CD4-positive, alpha-beta T cell treated with Interleukin-12 subunit alpha and Interleukin-12 subunit beta, for 1 hour (primary cell): ENCODE measurements at places on chromosomes 7 and 10.

- no peak for DNase-seq
These were observed 369.8 kb downstream of the GFRA1 start for GRCh38 chr10:115903207-115903606.

DNA sequence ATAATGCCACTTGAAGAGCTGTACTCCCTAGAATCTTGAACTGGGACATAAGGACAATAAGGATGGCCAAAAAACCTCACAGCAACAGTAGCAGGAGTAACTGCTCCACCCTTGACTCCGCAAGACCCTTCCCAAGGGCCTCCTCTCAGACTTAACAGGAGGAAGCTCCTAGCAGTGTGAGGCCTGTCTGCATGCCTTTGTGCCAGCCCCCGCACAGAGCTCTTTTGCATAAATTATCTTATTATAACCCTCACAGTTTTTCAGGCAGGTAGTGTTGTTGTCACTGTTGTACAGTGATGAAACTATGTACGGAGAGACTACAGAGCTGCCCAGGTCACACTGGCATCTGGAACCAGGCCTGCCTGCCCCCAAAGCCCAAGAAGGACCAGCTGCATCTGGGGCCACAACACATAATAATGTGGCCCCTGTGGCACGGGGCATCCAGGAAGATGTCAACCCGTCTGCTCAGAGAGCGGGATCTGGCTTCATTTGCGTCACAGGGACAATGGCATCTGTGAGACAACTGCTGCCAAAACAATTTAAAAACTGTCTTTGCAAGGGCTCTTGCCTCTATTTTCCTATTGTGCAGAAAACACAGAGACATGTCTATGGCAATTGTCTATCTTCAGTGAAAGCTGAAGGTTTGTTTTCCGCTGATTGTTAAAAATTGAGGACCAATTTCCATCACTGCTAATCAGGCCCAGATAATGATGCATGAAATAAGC is 249.3 kb upstream of the GRB10 start:
- no peak for DNase-seq

DNA sequence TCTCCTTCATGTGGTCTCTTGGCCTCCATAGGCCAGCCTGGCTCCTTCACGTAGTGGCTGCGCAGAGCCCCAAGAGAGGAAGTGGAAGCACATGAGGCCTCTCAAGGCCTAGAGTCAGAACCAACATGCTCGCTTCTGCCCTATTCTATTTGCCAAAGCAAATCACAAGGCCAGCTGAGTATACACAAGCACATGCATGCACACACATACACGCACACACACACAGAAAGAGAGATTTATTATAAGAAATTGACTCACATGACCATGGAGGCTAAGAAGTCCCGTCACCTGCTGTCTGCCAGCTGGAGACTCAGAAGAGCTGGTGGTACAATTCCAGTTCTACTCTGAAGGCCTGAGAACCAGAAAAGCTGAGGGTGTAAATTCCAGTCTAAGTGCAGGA is 64.3 kb upstream of the NRP1 start:
- no peak for DNase-seq

DNA sequence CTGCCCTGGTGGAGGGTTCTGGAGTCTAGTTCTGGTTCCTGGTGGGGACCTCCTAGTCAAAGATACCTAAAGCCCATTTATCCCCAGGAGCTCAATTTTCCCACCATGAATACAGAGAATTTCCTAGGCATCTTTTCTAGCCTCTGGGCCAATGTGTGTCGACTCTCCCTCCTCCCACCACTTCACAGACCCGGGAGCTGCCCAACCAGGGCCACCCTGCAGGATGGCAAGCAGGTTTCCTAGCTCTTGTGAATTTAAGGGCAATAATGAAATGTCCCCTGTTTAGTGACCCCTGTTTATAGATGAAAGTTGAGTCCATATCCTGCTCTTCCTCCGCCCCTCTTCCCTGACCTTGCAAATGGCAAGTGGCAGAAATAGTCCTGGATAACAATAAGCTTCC is 9.4 kb downstream of the DLX5 start:
- DNase-seq, result no peak

- DNase-seq, result no peak
These were observed 13.5 kb upstream of the ENTPD1 start for GRCh38 chr10:95742485-95742884.
